LoVo (cell line): ENCODE measurements at places on chromosomes 1 and 21.

- no peak for DNase-seq
Observed at GRCh38 chr1:180029524-180030135, 75.0 kb downstream of the CEP350 start.

- DNase-seq: no peak
Observed at GRCh38 chr1:29805896-29806160, 569.5 kb downstream of the PTPRU start.

- no peak for DNase-seq
Observed at GRCh38 chr1:207670192-207670591, 25.3 kb downstream of the CR1L start.

DNA sequence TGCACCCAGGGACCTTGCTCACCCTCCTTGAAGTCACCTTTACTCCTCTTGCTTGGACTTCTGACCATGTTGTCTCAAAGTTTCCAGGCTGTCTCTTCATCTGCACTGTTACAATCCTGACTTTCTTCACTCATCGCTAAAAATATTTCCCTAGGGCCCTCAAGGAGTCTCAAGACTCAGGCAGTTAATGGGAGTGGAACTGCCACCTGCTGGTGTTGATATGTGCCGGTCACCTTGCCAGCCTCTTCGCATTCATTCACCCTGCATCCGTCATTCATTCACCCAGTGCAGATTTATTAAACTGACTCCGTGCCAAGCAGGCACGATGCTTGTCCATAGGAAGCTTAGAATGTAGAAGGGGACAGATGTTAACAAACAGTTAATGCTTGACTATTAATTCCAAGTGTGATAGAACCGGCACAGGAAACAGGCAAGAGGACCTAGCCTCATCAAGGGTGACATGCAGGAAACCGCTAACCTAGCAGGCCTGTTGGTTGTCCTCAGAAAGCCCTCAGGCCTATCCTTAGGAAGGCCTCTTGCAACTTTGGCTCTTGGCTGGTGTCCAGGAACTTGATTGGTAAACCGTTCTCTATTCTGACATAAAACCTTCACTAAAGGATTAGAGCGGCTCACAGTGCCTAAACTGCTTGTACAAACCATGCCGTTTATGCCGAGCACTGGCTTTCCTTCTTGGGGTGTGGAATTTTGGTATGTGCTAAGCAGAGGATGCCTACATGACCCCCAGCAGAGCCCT is 342.2 kb downstream of the CAMTA1 start:
- no peak for DNase-seq
